ENCODE measurements at places on chromosomes 3 and 15. TPM values are rescaled to one million over a fixed set of nuclear protein-coding genes. Genes with fewer than 3 reads are reported as not detected.

Gene CLDN16
- 0.06 TPM for polyA plus RNA-seq

Gene ALS2CL
- 7.9 TPM for polyA plus RNA-seq

Gene NMB
- 2.2 TPM for polyA plus RNA-seq

Gene C3orf80
- 0.07 TPM for polyA plus RNA-seq

Gene CLRN1
- not detected for polyA plus RNA-seq

Gene TLR9
- polyA plus RNA-seq, result 0.55 TPM

Gene LZTFL1
- polyA plus RNA-seq, result 8.4 TPM

Gene TGM4
- polyA plus RNA-seq, result not detected

Gene PLOD2
- polyA plus RNA-seq, result 3.5 TPM

Gene TIGIT
- 4.2 TPM for polyA plus RNA-seq

Gene GOLGA8J
- not detected for polyA plus RNA-seq

Gene HGD
- 0.45 TPM for polyA plus RNA-seq

Gene POLG
- polyA plus RNA-seq, result 38.3 TPM

Gene NPAP1
- not detected for polyA plus RNA-seq

- no peak for DNase-seq
These were observed 40.8 kb upstream of the MED12L start for GRCh38 chr3:151044706-151045105.

GRCh38 chr3:186708983-186709679 is 8.0 kb upstream of the KNG1 start:
- DNase-seq, result no peak

DNA sequence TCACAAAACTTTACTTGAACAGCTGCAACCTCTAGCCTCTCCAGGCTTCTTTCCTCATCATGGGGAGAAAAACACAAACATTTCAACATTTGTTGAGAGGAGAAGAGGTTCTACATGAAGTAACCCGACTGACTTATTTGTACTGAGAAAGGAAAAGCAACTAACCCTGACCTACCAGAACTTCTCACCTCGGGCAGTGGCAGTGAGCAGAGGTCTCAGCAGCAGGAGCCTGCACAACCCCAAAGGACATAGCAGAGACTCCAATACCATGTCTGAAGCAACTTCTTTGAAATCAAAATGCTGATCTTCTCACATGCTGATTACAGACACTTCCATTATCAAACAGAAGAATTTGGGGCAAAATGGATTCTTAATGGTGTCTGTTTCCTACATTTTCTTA is 1085.6 kb upstream of the CFAP20DC start:
- DNase-seq, result no peak

- DNase-seq, result peak; percentile 72
These were observed 41.8 kb upstream of the IQSEC1 start for GRCh38 chr3:13114811-13115575.

- DNase-seq, result no peak
These were observed 22.3 kb downstream of the NR2F2 start for GRCh38 chr15:96352604-96353405.

DNA sequence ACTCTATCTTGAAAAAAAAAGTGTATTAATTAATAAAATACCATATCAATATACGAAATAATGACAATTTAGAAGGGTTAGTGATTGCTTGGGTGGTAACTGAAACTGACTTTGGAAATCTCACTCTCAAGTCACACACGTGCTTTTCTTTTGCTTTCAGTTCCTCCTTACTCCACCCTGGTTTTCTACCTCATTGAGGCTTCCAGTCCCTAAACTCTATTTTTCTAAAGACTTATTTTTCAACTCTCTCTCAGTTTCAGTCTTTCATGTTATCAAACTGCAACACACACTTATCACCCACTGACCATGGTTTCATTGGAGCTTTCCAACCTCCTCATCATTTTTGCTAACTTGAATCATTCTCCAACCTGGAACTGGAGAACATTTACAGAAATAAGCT is 23.5 kb downstream of the IL12A start:
- DNase-seq, result no peak

DNA sequence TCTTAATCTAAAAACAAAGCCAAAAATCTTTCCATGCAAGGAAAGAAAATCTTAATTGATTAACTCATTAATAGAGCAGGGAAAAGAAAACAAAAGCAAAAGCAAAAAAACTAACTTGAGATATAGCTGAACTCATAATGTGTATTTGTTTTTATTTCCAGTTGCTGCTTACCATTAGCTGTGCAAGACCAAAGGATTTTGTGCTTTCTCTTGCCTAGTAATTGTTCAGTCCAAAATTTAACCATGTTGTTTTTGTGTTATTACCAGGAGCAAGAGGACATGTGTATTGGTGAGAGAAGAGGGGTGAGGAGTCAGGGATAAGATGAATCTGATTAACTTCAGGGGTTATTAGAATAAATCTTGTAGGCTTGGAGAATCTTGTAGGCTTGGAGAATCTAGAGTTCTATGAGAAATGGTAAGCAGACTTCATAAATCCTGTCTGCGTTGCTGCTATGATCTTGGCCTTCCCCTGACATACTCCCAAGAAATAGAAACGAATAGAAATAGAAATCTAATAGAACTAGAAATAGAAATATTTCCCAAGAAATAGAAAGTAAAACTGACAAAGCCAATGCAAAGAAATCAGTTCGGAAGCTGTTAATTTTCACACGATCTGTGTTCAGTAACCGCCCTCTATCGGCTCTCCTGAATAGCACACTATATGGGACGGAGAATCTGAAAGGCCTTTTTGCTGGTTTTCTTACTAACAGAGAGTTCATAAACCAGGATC is 72.6 kb upstream of the TNFSF10 start:
- DNase-seq, result no peak

DNA sequence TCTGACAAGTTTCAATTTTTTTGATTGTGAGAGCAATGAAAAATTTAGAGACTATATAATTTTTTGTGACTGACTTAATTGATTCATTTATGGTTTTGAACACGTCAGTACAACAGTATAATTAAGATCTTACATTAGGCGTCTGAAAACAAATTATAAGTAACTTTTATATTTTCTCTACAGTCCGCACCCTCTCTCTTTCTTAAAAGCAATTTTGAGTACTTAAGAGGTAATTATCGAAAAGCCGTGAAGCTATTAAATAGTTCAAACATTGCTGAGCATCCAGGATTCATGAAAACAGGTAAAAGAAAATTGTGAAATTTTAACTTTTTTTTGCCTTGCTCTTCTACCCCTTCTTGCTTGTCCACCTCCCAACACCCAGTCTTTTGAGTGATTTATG is 34.9 kb downstream of the CNOT10 start:
- DNase-seq, result no peak

DNA sequence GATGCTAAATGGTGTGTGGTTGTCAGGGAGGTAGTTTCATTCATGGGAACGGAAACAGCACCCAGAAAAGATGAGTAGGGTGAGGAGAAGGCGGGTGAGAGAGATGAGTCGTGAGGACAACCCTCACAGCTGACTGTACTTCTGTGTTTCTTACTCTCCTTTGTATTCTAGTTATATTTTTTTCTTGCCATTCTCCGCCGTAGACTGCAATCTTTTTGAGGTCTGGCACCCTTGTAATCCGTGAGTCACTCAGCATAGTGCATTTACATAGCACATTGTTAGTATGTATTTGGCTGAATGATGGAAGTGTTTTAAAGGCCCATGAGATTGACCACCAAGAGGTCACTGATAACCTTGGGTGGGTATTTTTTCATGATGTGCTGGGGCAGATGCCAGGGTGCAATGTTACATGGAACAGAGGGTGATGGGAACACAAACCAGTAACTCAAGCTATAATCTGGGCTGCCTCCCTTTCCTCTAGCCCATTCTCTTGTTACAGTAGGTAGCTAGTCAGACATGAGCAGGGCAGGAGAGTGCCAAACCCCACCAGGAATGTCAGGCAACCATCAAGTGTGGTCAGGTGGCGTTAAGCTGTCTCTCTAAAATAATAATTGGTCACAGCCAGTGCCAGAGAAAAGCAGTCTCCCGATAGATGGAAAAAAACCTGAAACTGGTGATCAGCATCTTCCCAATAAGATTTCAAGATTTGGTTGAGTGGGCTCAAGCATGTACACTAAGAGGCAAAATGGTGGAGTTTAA is 18.8 kb upstream of the DGKG start:
- no peak for DNase-seq

GRCh38 chr3:55880357-55880756 is 393.3 kb upstream of the WNT5A start:
- no peak for DNase-seq

DNA sequence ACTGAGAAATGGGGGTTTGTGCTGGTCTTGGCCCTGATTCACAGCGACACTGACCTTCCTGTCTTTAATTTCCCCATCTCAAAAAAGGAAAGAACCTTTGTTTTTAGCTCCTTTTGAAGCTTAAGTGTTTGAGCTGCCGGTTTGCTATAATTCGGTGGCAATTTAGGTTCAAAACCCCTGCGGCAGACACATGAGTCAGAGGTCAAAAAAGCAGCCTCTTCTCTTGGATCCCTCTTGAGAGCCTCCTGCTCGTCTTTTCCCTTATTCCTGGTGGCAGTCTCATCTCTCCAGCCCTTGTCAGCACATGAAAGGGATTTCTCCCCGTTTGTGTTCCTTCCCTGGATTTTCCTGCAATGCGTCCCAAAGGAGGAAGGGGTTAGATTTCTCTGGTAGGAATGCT is 64.5 kb downstream of the GRIP2 start:
- DNase-seq, result no peak

GRCh38 chr3:98013411-98014267 is 21.5 kb downstream of the GABRR3 start:
- DNase-seq, result no peak

- no peak for DNase-seq
These were observed 2.2 kb downstream of the CHRNB4 start for GRCh38 chr15:78638658-78639314.

DNA sequence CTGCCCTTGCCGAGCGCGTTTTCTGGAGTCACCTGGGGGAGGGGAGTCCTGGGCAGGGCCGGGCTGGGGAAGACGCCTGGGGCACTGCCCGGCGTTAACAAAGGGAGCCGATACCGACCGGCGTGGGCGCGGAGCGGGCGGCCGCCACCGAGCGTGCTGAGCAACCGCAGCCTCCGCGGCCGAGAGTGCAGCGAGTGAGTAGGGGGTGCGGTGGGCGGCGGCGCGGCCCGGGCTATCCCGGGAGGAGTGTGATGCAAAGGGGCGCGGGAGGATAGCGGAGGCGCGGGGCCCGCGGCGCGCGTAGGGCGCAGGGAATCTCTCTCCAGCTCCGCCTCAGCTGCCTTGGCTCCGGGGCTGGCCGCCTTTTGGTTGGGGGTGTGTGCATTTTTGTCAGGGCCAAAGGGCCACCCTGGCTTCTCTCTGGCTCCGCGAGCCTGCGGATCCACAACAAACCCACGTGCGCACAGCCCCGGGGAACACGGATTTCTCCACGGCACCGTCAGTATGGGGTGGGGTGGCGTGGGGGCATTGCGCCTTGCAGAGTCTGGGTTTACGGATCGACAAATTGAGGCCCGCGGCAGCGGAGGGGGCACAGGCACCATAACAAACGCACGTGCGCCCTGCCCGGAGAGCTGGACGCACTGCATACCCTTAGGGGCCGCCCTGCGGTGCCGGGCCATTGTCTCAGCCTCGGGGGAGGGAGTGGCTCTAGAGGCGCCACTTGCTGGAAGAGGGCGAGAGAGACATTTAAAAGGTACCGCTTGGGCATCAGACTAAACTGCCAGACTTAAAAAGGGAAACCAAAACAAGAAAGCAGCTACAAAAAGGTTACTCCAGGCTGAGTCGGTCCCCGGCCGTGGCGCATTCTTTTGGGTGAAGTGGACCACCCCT is 560 bp downstream of the ST6GAL1 start:
- DNase-seq, result peak; percentile 95

GRCh38 chr3:185268194-185268962 is 14.5 kb upstream of the EHHADH start:
- no peak for DNase-seq

GRCh38 chr3:107990926-107991325 is 99.9 kb downstream of the CD47 start:
- DNase-seq, result no peak

DNA sequence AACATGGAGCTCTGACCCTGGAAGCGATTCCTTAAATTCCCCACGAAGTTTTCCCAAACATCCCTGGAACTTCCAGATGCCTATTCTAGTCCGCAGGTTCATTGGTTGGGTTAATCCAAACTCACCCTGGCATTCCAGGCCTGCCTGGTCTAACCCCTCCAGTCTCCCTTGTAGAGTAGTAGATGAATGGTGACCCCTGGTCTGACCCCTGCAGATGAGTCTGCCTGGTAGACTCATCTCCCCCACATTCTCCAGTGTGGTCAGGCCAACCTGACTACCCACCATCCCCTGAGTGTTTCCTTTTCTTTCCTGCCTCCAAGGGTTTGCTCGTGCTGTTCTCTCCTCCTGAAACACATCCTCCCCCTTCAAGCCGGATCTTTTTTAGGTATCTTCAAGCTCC is 10.8 kb upstream of the HRH1 start:
- no peak for DNase-seq

DNA sequence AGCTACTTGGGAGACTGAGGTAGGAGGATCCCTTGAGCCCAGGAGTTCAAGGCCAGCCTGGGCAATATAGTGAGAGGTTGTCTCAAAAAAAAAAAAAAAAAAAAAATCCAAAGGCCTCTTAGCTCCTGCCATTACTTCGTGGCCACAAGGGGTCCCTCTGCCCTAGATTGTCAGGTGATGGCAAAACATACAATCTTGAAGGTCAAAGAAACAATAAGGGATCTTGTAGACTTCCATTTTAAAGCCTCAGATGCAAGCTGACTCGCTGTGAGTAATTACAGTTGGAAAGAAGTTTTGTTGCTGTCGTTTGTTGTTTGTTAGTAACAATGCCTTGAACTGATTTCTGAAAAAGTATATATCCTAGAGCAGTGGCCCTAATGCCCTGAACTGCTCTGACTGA is 55.9 kb upstream of the PLCL2 start:
- no peak for DNase-seq

DNA sequence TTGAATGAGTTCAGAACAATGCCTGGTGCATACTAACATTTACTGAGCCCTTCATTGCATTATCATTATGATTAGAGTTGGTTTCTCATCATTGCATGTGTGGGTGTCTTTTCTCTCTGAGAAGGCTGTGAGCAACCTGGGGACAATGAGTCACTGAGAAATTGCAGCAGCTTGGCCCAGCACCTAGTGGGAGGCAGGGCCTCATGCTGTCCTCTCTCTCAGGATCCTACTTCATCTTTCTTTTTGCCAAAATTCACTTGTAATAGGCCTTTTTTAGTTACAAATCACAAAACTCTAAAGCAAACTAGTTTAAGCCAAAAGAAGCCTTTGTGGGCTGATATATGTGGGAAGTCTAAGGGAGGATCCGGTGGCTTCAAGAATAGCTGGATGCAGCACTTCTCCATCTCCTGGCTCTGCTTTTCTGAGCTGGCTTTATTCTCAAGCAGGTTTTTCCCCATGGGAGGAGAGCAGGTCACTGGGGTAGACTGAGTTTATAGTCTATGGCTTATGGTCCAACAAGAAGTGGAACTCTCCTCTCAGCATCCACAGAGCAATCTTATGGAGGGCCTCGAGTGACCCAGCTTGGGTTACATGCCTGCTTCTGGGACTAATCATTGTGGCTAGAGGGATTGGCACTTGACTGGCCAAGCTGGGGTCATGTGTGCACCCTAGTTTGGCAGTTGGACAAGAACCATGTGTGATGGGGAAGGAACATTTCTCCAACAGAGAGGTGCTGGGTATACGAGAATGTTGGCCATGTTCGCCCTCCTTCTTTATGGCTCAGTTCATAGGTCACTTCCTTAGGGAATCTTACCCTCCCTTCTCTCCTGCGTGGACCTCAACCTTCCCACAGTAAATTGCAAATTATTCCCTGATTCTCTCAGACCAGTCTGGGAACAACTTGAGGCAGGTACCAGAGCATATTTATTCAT is 8.7 kb upstream of the CAMK1 start:
- peak; percentile 44 for DNase-seq
